NCI-H446 treated with DMSO at 0.1 percent for 48 hours (cell line): ENCODE measurements at places on chromosomes 3 and 15.

DNA sequence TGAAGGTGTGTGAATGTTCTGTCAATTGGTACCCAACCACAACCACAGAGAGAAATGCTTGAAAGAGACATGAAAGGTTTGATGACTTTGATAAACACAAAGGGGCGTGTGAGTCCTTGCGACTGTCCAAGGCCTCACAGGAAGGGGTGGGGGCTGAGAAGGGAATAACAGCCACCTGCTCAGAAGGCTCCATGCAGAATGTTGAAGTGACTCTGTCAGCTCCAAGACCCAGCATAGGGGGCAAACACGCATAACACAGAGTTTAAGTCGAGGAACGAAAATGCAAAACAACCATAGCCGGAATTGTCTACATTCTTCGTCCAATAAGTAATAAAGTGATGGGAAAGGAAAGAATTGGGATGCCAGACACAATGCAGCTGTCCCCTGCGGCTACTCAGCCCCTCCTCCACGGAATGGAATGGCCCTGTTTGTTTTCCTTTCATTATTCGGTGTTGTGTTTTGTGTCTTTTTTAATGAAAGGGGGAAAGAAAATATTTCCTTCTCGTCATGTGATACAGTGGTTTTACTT lies 19.9 kb downstream of the TMEM212 start:
- DNase-seq, result no peak

GRCh38 chr3:184352897-184353545 lies 8.4 kb downstream of the CLCN2 start:
- no peak for DNase-seq

DNA sequence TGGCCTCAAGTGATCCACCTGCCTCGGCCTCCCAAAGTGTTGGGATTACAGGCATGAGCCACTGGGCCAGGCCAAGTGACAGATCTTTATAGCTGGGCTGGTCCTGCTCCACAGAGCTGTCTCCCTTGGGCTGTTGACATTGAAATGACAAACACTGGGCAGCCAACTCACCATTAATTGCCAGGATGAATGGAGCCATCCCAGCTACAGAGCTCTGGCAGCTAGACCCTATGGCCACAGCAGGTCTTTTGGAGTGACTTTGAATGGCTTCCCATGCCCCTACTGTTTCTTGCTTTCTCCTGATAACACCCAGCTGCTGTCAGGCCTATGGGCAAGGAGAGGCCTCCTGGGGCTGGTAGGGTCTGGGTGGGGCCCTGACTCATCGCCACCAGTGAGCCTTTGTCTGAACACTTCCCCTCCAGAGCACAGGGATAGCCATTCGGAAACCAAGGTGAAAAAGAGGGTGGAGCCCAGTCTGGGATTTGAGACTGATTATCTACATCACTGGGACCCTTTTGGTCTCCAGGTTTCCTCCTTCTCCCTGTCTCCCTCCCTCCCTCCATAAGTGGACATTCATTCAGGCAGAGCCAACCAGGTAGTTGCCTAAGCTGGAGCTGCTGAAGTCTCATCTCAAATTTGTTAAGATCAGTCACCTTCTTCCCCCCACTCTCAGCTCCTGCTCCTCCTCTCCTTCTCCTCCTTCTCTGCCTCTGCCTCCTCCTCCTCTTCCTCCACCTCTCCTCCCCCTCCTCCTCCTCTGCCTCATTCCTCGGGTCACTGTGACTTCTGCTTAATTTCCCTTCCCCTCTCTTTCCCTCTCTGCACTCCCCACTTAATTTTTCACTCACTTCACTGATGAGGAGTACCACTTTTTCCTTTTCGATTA lies 34.0 kb downstream of the BHLHE40 start:
- no peak for DNase-seq

GRCh38 chr3:82202269-82202668 lies 440.8 kb upstream of the GBE1 start:
- DNase-seq, result no peak

GRCh38 chr3:185328324-185329004 lies 34.5 kb upstream of the MAP3K13 start:
- no peak for DNase-seq

- no peak for DNase-seq
Observed at GRCh38 chr3:76107935-76108570, 322.7 kb upstream of the ZNF717 start.

GRCh38 chr3:69330891-69331400 lies 54.9 kb downstream of the FRMD4B start:
- no peak for DNase-seq

DNA sequence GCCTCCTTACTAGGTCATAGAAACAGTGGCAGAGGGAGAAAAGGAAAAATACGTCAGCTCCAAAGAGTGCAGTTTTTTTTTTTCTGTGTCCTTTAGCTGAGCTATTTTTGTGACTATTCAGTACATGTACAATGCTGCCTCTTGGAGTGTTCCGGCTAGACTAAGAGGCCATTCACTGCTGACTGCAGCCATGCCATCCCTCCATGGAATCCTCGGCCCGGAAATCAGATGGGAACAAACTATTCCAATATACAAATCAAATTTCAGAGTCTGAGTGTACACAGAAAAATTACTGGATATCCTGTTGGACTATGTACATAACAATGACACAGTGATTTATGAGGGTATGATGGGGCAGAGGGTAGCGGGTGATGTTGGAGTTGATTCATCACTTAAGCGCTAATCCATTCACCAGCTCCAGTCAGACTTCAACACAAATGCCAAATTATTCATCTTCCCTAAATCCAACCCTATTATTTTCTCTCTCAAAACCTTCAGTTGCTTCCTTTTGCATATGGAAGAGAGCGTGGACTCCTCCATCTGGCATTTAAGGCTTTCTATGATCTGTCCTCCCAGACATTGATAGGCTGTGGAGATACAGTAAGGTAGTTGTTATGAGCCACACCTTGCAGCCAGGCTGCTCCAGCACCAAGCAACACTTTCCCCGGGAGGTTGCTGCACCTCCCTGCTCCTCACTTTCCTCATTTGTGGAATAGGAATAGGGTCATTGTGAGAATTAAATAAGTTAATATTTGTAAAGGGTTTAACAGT lies 109.1 kb downstream of the LPP start:
- peak; percentile 33 for DNase-seq

- no peak for DNase-seq
Observed at GRCh38 chr15:91936927-91937326, 83.4 kb downstream of the SLCO3A1 start.

- no peak for DNase-seq
Observed at GRCh38 chr3:183587336-183587735, 31.8 kb upstream of the KLHL6 start.

GRCh38 chr15:50906954-50907600 lies 1.4 kb upstream of the AP4E1 start:
- no peak for DNase-seq

- DNase-seq, result no peak
Observed at GRCh38 chr3:121531269-121531668, 14.5 kb downstream of the POLQ start.

- DNase-seq, result no peak
Observed at GRCh38 chr3:128316481-128316891, 150.2 kb downstream of the DNAJB8 start.
